ENCODE measurements at places on chromosomes 6 and 20.

DNA sequence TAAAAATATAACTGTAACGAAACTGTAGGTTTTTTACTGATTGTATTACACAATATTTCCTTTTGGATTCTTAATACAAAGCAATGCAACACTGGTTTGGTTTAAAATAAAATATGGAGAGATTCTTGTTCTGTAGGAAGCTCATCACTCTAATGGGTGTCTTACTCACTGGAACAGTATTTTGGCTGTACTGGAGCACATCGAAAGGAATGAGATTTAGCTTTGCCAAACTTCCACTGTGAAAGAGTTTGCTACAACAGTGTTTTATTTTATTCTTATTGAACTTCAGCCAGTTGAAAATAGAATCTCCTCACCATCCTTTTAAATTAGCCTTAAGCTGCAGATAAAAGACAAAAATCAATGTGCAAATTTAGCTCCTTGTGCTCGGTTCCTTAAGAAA lies 230.7 kb upstream of the QKI start:
- no peak for DNase-seq

DNA sequence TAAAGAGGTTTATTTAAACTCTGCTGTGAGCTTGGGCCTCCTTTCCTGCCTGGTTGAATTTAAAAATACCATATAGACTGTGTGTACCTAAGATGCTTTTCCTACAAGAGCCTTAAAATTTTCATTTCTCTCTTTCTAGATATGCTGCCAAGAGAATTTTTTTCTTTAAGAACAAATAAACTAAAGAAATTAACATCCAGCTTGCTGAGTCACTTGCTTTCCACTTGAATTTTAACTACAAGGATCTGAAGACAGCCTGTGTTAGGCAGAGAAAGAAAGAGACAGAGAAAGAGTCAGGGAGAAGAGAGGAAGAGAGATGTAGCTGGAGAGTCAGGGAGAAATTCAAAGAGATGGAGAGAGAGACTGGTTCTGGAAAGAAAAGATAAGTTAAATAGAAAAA lies 18.3 kb upstream of the SNAP25 start:
- no peak for DNase-seq

- no peak for DNase-seq
These were observed 340.7 kb downstream of the LMBRD1 start for GRCh38 chr6:69456086-69456485.

- no peak for DNase-seq
These were observed 526.0 kb downstream of the UTRN start for GRCh38 chr6:144811140-144811539.

- DNase-seq, result no peak
These were observed 5.2 kb upstream of the STMND1 start for GRCh38 chr6:17096652-17097051.

DNA sequence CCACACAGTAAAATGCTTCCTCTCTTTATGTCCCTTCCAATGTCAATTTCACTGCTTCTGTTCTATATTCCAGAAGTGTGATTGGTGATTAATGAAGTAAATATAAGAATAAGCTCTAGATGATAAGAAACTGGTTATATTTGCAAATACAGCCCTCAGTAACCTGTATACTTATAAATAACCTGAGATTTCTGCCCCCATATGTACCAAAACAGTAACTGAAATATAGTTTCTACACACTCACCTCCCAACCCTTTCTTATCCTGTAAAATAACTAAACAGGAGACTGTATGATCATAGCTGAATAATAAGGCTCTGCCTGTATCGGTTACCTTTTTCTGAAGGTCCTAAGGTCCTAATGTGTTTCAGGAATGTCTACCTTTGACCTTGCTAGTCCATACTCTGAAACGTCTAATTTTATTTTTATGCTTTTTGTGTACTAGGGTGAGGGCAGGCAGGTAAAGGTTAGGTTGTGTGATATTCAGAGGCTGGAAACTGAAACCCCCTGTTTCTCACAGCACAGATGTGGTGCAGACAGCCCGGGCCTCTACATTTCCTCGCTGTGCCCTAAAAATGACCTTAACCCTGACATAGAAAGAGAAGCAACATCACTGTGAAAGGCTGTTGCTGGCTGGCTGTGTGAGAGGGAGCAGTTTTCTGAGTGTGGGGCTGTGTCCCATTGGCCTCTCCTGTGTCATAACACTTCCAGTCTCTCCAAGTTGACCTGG lies 378.8 kb downstream of the CENPW start:
- no peak for DNase-seq

GRCh38 chr20:18796282-18796833 lies 17.2 kb upstream of the SCP2D1 start:
- no peak for DNase-seq

DNA sequence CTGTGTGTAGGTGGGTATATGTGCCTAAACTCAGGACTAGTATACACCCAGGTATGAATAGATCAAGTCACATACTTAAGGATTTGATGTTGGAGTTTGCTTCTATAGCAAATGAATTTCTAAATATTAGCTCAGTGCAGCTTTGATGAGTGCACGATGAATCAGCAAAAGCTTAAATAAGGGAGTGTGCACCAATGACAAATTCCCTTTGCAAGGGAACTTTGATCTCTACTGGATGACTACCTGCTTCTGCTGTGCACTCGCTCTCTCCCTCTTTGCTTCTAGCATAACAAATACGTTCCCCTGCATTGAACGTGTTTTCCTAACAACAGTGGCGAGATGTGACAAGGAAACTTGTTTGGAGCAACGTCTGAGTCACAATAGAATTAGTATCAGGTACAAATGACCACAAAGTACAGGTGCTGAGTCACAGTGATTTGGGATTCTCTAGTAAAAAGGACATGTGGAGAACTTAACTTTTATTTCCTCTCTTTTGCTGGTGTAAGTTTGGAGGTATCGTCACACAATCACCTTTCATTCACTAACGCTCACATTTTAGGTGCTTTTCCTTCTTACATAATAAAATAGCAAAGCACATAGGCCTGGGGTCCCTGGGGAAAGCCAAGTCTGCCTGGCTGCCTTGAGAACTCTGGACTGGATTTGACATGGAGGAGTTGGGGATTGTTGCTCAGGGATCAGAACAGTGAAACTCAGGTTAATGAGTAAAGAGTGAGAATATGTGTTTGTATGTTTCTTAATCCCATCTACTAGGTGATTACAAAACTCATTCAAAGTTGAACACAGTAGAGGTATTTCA lies 49.7 kb downstream of the KLHL31 start:
- no peak for DNase-seq

DNA sequence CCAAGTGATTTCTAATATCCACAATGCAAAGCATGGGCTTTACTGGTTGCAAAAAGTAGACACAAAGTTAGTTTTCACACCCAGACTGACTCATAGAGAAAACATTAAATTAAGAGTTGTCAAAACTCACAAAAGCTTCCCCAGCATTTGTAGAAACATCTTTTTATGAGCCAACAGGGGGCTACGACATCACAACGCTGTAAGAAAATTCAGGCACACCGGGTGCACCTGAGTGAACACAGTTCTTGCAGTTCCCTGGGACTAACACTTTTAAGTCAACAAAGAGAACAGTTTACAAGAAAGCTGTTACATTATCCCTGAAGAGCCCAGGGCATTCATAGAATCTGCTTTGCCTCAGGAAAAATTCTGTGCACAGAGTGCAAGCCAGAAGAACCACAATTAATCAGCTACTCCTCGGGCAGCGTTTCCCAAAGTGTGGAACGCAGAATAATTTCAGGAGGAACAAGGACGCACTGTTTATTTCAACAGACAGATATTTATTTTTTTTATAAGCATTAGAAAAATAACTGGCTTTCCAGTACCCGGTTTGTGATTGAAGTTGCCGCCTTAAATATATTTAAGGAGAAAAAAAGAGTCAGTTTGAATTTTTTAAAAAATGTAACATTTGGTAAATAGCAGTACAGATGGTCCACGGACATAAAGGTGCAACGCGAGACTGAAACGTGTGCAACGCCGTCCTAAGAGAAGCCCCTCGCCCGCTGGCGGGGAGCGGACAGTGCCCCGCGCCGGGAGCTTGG lies 1.2 kb downstream of the NCOA5 start:
- DNase-seq, result no peak

DNA sequence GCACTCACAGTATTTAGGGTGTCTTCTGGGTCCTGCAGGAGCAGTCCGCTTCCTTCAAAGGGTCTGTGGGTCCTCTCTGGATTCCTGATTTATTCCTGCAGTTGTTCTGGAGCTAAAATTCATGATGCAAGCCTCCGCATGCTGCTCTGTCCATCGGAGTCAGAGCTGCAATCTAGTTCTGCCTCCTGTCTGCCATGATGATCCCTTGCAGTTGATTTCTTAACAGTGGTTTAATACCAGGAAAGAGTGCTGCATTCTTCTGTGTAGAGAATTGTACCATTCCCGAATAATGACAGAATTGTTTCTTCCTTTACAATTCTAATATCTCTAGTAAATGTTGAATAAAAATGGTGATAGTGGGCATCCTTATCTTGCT lies 72.0 kb upstream of the B3GAT2 start:
- DNase-seq, result no peak

DNA sequence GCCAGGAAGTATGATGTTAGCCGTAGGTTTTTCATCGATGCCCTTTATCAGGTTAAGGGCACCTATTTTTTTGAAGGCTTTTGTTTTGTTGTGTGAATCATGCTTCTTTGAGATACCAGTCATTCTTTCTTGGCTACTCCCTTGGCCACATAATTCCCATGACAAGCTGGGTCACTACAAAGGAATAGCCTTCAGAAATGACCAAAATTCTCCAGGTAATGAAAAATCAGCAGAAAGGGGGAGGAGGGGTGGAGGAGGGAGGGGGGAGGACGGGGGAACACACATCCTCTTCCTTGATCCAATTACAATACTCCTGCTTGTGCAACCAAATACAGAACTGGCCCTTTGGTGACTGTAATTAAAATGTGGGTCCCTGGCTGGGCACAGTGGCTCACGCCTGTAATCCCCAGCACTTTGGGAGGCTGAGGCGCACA lies 21.7 kb upstream of the TGM2 start:
- DNase-seq, result no peak

GRCh38 chr6:14964556-14965270 lies 281.2 kb upstream of the JARID2 start:
- DNase-seq, result no peak

- DNase-seq, result no peak
These were observed 80.0 kb upstream of the GATA5 start for GRCh38 chr20:62555642-62556420.

DNA sequence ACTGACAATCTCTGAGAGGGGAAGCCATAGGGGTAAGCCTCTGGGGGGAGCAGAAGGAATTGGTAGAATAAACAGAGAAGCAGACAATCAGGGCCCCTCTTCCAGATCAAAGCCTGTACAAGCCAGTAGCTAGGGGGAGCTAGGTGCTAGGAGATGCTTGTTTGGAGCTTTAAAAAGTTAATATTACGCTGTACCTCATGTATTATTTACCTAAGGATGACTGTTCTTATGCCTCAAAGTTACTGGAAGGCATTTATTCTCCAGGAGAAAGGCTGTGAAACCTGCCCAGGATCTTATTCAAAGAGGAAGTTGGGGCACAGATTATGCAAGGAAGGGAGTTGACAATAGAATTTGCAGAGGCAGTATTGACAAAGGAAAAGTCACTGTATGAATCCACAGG lies 111.8 kb upstream of the SLC35F1 start:
- DNase-seq, result no peak

DNA sequence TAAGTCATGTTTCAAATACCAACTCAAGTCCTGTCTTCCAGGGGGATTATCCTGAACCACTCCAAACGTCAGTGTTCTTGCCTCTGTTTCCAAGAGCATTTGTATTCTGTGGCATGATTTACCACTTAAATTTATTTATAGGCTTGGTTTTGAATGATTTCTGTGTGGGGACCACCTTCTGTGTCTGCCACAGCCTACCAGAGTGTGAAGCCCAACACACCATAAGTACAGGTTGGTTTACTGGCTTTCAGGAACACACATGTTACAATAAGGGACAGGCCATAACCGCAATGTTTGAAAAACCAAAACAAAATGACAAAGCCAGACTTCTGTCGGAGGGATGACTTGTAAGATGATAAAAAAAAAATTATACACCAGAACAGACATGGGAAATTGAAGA lies 56.5 kb upstream of the MAP3K7 start:
- DNase-seq, result no peak

DNA sequence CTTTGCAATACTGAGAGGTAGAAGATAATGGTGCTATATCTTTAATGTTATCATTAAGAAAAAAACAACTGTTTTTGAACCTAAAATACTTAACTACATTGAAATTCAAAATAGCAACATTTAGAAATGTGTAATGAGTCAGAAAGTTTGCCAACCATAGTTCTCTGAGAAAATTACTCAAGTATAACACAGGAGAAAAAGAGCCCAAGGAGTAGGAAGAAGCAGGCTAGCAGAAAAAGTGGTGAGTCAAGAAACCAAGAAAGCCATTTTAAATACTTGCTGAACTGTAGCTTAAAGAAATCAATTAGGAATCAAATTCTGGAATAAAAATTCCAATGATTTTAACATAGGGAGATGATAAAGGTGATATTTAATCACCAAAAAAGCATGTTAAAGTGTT lies 181.0 kb upstream of the RSPO3 start:
- no peak for DNase-seq

DNA sequence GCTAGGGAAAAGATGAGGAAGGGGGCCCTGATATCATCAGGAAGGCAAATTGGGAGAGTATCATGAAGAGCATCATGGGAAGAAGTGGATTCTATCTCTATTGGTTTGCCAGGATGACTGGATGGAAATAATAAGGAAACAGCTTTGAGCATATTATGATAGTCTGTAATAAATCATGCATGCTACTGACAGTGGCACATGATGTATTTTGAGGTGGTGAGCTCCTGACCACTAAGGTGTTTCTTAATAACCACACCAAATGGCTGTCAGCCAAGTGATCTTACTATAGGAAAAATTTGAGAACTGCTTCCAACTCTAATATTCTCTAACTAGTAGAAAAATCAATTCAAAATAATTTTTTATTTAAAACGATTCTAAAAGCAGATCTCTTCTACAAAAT lies 548.4 kb upstream of the JAG1 start:
- no peak for DNase-seq

- no peak for DNase-seq
These were observed 1057.6 kb downstream of the KIF16B start for GRCh38 chr20:15515691-15516090.

GRCh38 chr6:157273756-157274470 lies 49.4 kb downstream of the TMEM242 start:
- DNase-seq, result peak; percentile 64

DNA sequence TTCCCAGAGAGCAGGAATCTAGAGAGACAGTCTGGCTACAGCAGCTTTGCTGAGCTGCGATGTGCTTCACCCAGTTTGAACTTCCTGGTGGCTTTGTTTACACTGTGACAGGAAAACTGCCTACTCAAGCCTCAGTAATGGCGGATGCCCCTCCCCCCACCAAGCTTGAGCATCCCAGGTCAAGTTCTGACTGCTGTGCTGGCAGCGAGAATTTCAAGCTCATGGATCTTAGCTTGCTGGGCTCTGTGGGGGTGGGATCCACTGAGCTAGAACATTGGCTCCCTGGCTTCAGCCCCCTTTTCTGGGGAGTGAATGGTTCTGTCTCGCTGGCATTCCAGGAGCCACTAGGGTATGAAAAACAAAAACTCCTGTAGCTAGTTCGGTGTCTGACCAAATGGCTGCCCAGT lies 91.0 kb upstream of the ESR1 start:
- no peak for DNase-seq

GRCh38 chr6:43887906-43888683 lies 118.1 kb downstream of the VEGFA start:
- DNase-seq, result no peak
